ENCODE measurements at places on chromosomes 5 and 9.

DNA sequence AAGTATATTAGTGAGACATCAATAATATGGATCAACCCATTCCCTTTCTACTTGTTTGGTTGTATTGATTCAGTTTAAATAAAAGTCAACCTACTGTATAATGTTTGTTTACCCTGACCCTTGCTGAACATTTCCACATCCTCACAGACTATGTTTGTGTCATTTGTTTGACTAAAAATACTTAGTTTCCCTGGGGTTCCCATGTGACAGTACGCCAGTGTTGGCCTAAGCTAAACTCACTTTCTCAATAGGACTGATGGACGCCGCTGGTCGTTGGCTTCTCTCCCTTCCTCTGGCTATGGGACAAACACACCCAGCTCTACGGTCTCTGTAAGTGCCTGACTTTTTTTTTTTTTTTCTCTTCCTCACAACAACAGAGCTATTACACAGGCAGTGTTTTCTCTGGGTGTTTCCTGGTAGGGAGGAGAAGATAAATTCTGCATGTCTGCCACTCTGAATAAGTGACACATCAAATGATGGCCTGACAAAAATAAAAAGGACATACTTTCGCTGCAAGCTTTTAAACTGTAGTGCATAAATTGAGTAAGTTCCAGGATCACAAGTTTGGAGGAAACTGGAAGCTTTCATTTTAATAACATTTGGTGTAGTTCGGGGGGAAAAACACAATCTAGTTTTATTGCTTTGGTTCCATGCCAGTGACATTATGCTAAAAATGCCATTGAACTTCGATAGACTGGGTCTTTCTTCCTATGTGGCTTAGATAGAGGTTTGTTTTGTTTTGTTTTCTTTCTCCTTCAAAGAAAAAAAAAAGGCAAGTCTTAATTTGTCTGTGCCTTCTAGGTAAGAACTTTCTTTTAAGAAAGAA lies 101.0 kb downstream of the CD180 start:
- H3K27ac ChIP-seq: no peak overlapping the region
- H3K4me1 ChIP-seq: peaks cover 10% of the 10 kb centered on the region
- no peak overlapping the region for H3K4me3 ChIP-seq

GRCh38 chr9:16915126-16915831 lies 44.8 kb upstream of the BNC2 start:
- H3K27ac ChIP-seq: peak overlapping the region; percentile 13
- no peaks in the 10 kb centered on the region for H3K36me3 ChIP-seq
- no peaks in the 10 kb centered on the region for H3K4me1 ChIP-seq

- no peak for DNase-seq
- peaks cover 9% of the 10 kb centered on the region for H3K36me3 ChIP-seq
- H3K27ac ChIP-seq: no peak overlapping the region
Measured at GRCh38 chr9:4306066-4306776, 6.4 kb upstream of the GLIS3 start.

- DNase-seq: peak; percentile 35
- no peaks in the 10 kb centered on the region for H3K27me3 ChIP-seq
- peaks cover 48% of the 10 kb centered on the region for H3K4me1 ChIP-seq
Measured at GRCh38 chr9:36191290-36191645, 547 bp downstream of the CLTA start.

GRCh38 chr9:94745806-94746540 lies 19.5 kb downstream of the AOPEP start:
- H3K4me3 ChIP-seq: no peak overlapping the region
- peaks cover 3% of the 10 kb centered on the region for H3K36me3 ChIP-seq
- peaks cover 2% of the 10 kb centered on the region for H3K4me1 ChIP-seq
- no peak overlapping the region for H3K27ac ChIP-seq
- DNase-seq: no peak

GRCh38 chr5:101024299-101024698 lies 121.2 kb upstream of the ST8SIA4 start:
- H3K36me3 ChIP-seq: no peaks in the 10 kb centered on the region
- no peak overlapping the region for H3K4me3 ChIP-seq
- no peak overlapping the region for H3K27ac ChIP-seq
- H3K4me1 ChIP-seq: no peaks in the 10 kb centered on the region
- no peak for DNase-seq

DNA sequence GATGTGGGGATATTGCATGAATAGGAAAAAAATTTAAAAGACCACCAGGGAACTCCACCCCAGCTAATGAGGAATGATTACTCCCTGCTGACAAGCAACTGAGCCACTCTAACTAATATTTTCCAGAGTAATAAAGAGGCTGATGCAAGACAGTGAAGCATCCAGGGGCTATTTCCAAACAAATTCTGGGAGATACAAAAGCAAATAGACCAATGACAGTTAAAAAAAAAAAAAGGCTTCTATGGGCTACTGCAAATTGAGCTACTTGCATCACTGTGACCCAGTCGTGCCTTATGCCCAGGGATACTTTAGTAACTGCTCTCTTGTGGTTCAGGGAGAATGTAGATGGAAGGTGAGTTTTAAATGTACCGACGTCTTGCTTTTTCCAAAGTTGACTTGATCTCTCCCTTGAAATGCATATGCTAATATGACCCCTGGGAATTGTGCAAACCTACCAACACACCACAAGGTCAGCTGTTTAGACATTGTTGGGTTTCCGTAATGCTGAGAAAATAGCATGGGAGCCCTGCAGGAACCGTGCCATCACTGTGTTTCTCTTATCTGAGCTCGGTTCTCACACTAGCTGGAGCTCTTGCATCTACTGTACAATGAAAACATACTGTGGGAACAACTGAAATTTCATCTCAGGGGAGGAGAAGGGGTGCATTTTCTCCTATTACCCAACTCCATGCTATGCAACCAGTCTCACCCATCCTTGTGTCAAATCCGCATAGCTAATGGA lies 250.6 kb upstream of the MAP3K1 start:
- peaks cover 3% of the 10 kb centered on the region for H3K4me1 ChIP-seq
- no peaks in the 10 kb centered on the region for H3K36me3 ChIP-seq
- peaks cover 30% of the 10 kb centered on the region for H3K27me3 ChIP-seq
- no peak for DNase-seq
- H3K27ac ChIP-seq: no peak overlapping the region

- no peak overlapping the region for H3K27ac ChIP-seq
- H3K4me1 ChIP-seq: no peaks in the 10 kb centered on the region
- H3K36me3 ChIP-seq: no peaks in the 10 kb centered on the region
- H3K27me3 ChIP-seq: no peaks in the 10 kb centered on the region
- H3K4me3 ChIP-seq: no peak overlapping the region
- DNase-seq: no peak
Measured at GRCh38 chr5:82168294-82168693, 109.9 kb downstream of the RPS23 start.

GRCh38 chr5:55702598-55703345 lies 9.4 kb downstream of the SLC38A9 start:
- H3K27me3 ChIP-seq: no peaks in the 10 kb centered on the region
- H3K36me3 ChIP-seq: peaks cover 7% of the 10 kb centered on the region
- no peak overlapping the region for H3K27ac ChIP-seq
- no peak for DNase-seq

DNA sequence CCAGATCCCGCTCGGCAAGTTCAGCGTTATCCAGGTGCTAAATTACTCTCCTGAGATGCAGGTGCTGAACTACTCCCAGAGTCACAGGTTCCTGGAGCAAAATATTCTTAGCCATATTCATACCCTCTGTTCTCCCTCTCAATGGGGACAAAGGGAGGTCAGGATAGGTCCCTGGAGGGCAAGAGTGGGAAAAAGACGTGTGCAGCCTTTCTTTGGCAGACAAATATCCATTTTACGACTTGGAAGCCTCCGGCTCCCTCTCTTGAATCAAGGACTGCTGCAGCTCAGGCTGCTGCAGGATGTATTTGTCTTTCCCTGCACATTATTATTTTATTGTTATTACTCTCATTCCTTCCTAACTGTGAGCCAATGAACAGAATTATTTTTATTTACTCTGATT lies 590.2 kb downstream of the NR2F1-AS1 start:
- H3K4me1 ChIP-seq: no peaks in the 10 kb centered on the region
- DNase-seq: no peak
- H3K36me3 ChIP-seq: peaks cover 3% of the 10 kb centered on the region
